ENCODE measurements at places on chromosomes 3 and 15. TPM values are rescaled to one million over a fixed set of nuclear protein-coding genes. Genes with fewer than 3 reads are reported as not detected.
A peak's percentile ranks its signal among the peaks of the same experiment; 100 is the strongest.

GRCh38 chr15:87129916-87130315 is 1050.2 kb downstream of the AGBL1 start:
- DNase-seq: peak; percentile 2

DNA sequence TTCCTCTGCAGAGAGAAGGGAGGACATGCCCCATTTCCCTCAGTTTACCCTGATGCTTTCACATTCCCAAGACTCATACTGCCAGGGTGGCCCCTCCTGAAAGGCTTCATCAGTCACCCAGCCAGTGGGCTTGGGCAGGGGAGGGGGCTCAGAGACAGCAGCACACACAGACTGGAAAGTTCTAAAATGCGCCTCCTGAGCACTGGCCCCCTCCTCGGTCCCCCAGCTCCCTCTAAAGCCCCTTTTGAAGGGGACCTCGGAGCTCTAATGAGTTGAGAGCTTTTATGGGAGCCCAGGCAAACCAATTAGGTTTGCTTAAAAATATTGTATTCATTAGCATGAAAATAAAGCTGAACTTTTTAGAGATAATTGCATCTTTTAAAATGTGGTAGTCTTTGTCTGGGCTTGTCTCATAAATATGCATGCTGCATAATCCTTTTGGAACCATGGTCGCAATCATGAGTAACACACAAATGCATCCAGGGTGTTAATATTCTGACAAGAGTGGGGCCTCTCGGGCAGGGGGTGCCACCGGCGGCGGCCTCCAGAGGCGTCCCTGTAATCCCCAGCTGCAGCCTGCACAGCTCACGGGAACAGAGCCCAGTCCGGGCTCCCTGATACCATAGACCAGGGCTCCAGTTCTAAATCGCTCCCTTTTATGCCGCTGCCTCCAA is 78.5 kb downstream of the RPLP1 start:
- DNase-seq: no peak

DNA sequence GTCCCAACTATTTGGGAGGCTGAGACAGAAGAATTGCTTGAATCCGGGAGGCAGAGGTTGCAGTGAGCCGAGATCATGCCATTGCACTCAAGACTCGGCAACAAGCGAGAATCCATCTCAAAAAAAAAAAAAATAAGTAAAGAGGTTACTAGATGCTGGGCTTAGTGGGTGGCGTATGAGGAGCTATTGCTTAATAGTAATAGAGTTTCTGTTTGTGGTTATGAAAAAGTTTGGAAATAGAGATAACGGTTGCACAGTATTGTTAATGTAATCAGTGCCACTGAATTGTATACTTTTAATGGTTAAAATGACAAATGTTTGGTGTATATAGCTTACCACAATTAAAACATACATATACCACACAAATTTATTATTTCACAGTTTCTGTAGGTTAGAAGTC is 14.7 kb upstream of the HHATL start:
- DNase-seq: no peak

- DNase-seq: no peak
Measured at GRCh38 chr15:74511583-74511982, 29.4 kb upstream of the ARID3B start.

DNA sequence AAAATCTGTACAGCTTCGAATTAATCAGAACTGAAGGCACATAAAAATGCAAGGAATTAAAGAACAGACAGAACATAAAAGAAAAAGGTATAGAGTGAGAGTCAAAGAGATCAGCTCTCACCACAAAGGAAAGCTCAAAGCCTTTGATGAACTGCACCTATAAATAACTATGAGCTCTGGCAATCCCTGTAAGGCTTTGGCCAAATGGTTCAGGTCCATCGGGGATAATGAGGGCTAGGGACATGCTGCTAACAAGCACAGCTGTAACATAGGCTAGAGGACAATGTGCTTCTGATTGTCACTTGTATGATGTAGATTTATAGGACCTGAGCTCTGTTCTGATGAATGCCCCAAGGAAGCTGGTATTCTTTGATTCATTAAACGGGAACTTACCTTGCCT is 113.9 kb upstream of the MRPL3 start:
- no peak for DNase-seq

DNA sequence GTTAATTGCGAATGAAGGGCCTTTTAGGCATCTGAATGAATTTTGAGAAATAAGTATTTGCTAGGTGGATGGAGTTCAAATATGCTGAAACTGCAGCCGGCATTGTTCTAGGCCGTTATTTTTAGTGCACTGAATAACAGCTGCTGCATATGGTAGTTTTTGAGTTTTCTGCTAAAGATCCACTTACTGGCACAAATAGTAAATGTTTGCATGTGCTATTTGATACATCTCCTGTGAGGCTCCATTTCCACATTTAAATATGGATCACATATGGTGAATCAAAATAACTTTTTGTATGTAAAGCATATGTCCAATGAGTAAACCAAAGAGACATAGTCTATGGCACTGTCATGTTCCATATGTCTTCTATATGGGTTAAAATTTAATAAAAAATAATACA is 56.7 kb upstream of the CNTN4 start:
- no peak for DNase-seq

GRCh38 chr3:192857260-192857661 is 60.4 kb downstream of the MB21D2 start:
- no peak for DNase-seq

DNA sequence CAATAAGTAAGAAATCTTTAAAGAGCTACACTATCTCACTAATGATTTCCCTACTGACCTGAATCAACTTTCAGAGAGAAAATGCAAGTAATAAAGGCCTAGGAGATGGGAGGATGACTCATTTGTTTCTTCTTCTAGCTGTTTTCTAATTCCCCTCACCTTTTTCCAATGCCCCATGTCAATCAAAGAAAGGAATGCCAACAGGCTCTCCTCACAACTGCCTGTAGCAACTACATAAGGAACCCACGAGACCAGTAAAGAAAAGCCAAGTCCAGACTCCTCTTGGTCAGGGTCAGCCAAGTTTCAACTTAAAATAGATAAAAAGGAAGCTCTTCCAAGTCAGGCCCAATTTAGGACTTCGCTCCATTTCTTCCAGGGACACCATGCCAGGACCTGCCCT is 201.9 kb downstream of the TNIK start:
- DNase-seq: no peak

GRCh38 chr3:52703341-52703740 is 2.2 kb downstream of the GLT8D1 start:
- no peak for DNase-seq

DNA sequence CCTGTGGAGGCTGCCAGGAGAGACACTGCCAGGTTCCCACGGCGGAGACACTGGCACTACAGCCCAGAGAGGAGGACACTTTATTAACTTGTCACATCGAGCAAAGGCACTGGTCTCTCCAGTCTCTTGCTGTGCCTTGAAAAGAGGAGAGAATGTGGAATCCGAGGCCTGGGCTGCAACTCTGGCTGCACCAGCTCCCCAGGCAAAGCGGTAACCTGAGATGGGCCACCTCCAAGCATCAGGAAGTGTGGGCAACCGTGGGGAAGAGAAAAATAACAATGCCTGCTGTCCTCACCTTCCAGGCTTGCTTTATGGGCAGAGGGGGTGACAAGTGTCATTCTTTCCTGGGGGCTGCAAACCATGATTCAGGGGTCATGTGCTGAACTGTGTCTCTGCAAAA is 91.6 kb upstream of the RGMA start:
- peak; percentile 72 for DNase-seq

- no peak for DNase-seq
Measured at GRCh38 chr3:22485954-22486353, 717.2 kb upstream of the UBE2E2 start.

CCR3 gene
- total RNA-seq: not detected

COL6A6 gene
- total RNA-seq: 0.25 TPM

STRA6 gene
- 2.0 TPM for total RNA-seq

GPR171 gene
- total RNA-seq: 4.9 TPM

TRPM1 gene
- not detected for total RNA-seq

GP9 gene
- not detected for total RNA-seq

AHSG gene
- total RNA-seq: not detected

CCDC33 gene
- total RNA-seq: 0.63 TPM

RBM5 gene
- total RNA-seq: 149 TPM
